SK-N-SH treated with all-trans-retinoic acid at 6 μM for 48 hours (cell line): ENCODE measurements at places on chromosomes 1 and 21.

- no peak for ATAC-seq
These were observed 12.6 kb downstream of the B3GALNT2 start for GRCh38 chr1:235491644-235492043.

GRCh38 chr21:29487154-29487553 lies 188.4 kb downstream of the BACH1 start:
- no peak for ATAC-seq

DNA sequence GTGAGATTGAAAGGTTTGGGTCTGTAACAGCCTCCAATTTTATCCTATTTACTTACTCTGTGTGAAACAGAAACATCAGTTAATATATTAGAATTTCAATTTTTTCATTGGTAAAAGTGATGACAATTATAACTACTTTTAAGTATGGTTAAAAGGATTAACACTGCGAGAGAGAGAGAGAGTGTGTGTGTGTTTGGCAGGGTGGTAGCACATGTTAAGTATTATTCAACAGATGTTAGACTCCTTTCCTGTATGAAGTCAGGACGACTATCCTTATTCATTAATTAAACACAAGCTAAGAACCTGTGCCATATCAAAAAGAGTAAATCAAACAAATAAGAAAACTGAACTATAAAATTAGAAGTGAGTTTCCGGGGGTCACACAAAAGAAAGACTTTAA lies 662.5 kb downstream of the PLPP3 start:
- no peak for ATAC-seq

DNA sequence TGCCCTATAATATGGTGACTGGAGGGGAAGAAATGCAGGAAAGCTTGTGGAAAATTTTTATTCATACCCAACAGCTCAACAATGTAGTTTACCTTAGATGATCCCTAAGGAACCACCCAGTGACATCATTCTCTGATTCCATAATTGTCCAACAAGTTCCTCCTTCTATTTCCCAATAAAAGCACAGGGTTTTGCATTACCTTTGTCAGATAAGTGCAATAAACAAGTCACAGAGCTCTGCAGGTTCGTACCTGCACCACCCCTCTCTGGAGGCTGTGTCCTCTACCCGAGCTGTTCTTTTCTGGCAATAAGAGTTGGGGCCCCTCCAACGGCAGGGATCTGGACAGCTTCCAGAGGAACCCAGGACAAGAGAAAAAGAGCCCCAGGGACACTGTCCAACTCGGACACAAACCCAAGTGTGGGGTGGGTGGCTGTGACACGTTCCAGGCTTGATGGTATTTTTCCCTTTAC lies 38.8 kb downstream of the RCAN1 start:
- no peak for ATAC-seq

GRCh38 chr1:1345384-1345783 lies 3.8 kb downstream of the DVL1 start:
- no peak for ATAC-seq

DNA sequence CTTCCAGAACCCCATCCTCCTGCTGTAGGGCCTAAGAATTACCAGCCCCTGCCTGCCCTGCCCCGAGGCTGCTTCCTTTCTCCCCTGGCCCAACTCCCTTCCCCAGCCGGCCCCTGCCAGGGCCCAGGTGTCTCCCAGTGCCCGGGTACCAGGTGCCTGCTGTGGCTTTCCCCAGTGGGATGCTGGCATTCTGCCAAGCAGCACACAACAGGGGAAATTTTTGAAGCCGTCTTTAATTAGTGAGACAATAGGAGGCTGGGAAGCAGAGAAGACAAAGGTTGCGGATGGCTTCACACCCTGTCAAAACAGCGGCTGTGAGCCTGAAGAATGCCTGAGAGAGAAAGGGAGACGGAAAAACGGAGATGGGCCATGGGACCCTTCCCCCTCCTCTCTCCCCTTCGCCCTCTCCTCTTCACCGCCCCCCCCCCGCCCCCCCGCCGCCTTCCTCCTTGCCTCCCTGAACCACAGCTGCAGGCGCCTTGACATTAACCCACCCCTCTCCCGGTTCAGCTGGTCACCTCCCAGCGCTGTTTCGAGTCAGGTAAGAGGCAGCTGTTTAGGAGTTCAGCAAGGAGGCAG lies 33.6 kb downstream of the LRRN2 start:
- ATAC-seq: no peak

DNA sequence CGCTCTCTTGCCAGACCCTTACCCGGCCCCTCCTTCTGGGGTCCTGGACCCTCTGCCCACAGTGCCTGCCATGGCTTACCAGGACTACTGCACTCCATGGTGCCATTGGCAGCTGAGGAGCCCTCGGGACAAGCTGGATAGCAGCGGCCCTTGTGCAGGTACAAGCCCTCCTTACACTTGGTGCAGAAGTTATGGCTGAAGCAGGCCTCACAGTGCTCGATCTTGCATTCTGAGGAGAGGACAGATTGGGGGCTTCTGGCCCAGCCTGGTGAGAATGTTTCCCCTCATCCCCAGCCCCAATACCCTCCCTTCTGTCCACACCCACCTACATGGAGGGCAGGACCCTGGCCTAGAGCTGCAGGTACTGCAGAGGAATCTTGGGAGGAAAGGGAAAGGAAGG lies 18.4 kb upstream of the GNL2 start:
- no peak for ATAC-seq

DNA sequence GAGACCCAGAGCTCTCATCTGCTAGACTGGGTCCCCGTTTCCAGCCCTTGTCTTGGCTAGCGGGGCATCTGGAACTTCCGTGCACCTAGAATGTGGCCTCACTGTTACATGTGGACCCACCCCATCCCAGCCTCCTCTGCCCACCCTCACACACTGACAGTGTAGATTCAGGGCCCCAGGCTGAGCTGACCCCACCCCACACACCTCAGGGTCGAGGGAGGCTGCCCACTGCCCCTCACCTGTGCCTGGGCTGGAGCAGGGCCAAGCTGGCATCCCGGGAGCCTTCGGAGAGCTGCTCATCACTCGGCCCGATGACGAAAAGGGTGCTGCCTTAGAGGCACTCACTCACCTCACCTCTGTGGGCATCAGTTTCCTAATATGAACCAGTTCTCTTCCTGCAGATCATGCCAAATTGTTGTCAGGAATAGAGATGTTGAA lies 11.1 kb downstream of the ACOT11 start:
- ATAC-seq: peak; percentile 69
